ENCODE measurements at places on chromosomes 13 and 19.

DNA sequence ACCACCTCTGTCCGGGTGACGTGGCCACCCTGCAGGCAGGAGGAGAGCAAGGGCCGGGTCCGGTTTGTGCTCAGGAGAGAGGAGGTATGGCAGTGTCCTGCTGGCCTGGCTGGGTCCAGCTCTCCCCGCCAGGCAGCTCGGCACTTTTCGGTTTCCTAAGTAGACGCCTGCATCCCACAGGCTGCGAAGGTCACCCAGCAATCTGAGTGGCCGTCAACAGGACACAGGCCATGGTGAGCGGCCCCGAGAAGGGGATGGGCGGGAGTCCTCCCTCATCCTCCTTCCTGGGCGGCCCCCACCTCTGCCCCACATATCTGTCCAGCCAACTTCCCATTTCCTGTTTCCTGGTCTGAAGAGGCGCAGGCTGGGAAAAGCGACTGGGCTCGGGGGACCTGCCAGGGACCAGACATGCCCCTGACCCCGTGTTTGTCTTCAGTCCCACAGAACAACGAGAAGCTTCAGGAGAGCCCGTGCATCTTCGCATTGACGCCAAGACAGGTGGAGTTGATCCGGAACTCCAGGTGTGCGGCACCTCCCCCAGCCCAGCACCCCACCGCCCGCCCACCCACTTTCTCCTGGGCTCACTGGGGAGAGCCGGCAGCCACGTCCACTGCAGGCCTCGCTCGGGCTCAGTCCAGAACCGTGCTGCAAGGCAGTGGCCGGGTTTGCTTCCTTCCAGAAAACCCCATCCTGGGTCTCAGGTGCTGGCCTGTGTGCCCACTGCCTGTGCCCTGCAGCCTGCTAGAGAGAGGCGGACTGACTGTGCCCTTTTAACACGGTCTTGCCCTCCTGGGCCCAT lies 16.3 kb downstream of the PIAS4 start:
- DNase-seq, result no peak

DNA sequence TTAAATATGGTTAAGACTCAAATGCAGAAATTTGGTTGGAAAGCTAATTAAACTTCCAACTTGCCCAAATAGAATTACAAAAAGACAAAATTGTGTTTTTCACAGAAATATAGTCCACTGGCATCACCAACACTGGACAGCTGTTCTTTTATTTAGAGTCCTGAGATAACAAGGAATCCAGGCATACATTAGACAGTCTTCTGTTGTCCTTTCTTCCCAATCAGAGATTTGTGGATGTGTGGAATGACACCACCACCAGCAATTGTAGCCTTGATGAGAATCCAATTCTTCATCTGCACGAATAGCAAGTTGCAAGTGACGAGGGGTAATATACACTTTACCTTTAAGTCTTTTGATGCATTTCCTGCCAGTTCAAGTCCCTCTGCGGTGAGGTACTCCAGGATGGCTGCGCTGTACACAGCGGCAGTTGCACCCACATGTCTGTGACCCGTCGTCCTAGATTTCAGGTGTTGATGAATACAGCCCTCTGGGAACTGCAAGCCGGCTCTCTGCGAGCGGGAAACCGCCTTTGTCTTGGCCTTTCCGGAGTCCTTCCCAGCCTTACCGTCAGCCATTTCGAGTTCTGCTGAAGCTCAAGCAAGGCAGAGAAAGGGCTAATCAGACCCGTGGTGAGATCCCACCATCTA lies 14.7 kb downstream of the UBAC2 start:
- DNase-seq, result no peak

DNA sequence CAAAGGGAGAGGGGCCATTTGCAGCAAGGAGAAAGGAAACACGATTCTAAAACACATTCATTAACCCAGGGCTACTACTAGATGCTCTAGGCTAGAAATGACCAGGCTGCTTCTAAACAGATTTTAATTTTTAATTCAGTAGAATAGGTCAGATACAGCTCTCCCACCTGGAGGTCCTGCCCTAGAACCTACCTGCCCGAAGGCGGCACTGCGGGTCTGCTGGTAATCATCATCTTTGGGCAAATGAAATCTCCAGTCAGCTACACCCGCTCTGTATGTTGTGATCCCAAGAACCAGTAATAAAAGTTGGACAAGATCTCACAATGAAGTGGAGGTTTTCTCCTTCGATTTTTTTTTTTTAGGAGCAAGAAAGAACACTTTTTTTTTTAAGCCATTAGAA lies 345.3 kb downstream of the ENOX1 start:
- no peak for DNase-seq

DNA sequence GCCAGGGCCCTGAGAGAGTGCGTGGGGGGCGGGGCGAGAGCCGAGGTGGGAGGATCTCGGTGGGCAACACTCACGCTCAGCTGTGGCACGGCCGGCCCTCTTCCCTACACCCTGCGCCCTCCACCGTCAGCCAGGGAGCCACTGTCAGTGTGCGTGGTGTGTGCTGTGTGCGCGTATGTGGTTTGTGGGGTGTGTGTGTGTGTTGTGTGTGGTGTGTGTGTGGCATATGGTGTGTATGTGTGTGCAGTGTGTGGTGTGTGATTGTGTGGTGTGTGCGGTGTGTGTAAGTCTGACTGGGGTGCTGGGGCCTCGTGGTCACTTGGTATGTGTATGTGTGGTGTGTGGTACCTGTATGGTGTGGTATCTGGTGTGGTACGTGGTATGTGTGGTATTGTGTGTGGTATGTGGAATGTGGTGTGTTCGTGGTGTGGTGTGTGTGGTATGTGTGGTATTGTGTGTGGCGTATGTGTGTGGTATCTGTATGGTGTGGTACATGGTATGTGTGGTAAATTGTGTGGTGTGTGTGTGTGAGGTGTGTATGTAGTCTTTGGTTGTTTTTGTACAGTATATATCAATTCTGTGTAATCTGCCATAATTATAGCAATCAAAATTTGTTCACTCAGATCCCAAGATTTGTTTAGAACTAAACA lies 5.1 kb downstream of the GRK1 start:
- no peak for DNase-seq

DNA sequence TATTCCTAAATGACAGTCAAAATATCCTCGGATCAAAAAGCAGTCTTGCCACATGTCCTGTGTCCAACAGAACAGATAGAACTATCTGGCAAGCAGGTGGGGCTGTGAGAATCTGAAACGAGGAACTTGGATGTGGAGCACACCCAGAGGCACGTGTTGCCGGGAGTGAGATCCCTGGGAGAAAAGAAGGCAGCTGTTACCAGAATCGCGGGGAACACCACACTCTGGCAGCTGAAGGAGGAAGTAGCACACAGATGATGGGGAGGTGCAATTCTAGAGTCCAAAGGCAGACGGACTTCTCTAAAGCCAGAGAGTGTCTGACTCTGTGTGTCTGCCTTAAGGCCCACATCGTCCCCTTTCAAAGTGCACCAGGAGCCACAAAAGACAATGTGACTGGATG lies 22.3 kb downstream of the SLC7A1 start:
- DNase-seq, result no peak

- no peak for DNase-seq
Measured at GRCh38 chr13:65508745-65509144, 1721.4 kb downstream of the PCDH9 start.

GRCh38 chr13:69300131-69300530 lies 807.5 kb upstream of the ATXN8OS start:
- no peak for DNase-seq

Measured in SK-N-MC (cell line).